ENCODE measurements at places on chromosomes 12 and 14.
A peak's percentile ranks its signal among the peaks of the same experiment; 100 is the strongest.

GRCh38 chr14:61756135-61756534 lies 6.1 kb upstream of the SNAPC1 start:
- no peak for DNase-seq

DNA sequence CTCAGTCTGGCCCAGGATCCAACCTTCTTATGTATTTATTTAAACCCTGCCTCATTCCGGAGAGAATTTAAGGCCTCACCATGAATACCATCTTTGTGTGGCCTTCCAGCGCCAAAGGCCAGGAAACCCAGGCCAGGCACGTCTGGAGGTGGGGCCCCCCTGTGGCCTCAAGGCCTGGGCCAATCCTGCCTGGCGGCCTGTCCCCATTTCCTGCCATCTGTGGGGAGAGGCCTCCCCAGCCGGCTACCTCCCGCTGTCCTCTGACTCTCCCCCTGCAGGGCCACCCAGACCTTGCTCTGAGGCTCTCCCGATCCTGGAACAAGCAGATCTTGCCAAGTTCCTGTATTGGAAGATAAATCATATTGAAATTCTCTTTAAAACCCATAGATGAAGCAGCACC lies 37.4 kb upstream of the MEG3 start:
- peak; percentile 2 for DNase-seq

GRCh38 chr14:29235991-29236390 lies 469.4 kb downstream of the FOXG1 start:
- DNase-seq: no peak

DNA sequence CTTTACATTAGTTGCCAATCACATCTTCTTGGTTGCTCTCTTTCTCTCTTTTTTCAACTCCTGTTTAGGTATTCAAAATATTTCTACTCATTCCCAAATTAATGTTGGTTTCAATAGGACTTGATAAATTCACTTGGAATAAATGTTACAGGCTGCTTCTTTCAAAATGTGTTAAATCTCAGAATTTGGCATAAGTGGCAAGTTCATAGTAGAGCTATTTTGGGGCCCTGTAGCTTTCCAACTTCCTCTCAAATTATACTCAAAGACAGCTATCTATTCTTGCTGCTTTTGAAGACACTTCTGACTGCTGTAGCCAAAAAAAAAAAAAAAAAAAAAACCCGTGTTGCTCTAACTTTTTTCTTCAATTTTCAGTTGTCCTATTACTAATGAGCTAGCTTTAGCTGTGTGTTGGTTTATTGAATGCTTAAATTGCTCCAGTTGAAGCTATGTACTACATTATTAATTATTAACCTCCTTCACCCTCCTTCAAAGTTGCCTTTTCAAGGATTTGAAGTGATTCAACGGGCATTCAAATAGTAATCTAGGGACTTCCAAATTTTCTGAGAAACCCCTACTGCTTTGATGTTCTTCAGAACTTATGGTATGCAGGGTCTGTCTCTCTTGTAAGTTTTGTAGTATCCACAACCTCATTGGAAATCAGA lies 554.6 kb upstream of the FLRT2 start:
- DNase-seq: no peak

DNA sequence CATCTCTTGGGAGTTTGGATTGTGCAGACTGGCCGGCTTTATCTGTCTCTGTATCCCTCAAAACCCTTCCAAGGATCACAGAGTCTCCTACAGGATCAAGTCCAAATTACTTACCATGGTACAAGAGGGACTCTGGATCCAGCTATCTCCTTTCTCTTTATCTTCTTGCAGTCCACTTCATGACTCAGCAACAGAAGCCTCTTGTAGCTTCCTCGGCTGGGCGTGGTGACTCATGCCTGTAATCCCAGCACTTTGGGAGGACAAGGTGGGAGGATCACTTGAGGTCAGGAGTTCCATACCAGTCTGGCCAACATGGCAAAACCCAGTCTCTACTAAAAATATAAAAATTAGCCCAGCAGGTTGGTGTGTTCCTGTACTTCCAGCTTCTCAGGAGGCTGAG lies 189.7 kb downstream of the BCAT1 start:
- DNase-seq: no peak

DNA sequence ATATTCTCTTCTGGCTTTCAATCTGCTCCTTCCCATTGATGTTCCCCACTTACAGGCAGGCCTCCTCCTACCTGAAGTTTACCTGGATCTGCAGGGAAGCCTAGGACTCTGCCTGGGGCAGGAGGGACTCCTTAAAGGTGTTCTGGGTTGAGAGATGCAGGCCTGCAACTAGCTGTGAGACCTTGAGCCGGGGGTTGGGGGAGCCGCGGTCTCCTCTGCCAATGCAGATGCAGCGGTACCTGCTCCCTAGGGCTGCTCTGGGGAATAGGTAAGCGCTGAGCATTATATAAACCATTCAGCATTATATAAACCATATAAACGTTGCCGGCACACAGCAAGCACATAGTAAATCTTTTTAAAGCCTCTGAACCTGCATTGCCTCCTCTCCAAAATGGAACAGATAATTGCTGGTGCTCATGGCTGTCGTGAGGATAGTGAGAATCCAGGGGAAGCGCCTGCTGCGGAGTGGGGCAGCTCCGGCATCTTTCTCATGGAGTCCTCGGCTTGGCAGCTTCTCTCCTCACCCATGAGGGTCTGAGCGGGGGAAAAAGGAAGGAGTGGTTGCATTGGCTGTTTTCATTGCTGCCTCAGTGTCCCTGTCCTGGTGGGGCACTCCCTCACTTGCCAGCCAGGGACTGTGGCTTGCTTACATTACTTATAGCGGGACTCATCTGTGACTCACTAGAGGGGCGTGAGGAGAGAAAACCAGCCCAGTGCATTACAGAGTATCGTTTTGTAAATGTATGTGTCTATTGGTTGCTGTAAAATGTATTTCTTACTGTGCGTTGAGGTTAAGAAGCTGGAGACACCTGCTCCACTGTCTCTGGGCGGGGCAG lies 12.5 kb upstream of the KRT80 start:
- DNase-seq: no peak

DNA sequence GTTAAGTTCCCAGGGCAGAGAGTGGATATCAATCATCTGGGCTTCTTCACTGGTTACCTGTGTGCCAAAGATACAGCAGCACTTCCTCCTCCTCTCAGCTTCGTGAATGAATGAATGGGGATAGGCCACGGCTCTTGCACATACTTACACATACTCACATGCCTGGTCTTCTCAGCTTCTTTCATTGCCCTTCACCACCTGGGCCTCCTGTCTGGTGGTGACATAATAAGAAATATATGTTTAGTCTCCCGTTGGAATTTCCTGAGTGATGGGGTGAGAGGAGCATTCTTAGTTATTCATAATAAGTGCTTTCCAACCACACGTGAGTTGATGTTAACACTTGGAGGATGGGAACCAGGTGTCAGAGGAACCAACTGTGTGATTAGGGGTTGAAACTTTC lies 268.1 kb upstream of the RMST start:
- DNase-seq: no peak

- no peak for DNase-seq
These were observed 14.3 kb upstream of the RIC8B start for GRCh38 chr12:106760184-106760531.

- no peak for DNase-seq
These were observed 1051.9 kb upstream of the FLRT2 start for GRCh38 chr14:84477996-84478395.

- no peak for DNase-seq
These were observed 1.3 kb downstream of the CLEC1A start for GRCh38 chr12:10097521-10097920.

DNA sequence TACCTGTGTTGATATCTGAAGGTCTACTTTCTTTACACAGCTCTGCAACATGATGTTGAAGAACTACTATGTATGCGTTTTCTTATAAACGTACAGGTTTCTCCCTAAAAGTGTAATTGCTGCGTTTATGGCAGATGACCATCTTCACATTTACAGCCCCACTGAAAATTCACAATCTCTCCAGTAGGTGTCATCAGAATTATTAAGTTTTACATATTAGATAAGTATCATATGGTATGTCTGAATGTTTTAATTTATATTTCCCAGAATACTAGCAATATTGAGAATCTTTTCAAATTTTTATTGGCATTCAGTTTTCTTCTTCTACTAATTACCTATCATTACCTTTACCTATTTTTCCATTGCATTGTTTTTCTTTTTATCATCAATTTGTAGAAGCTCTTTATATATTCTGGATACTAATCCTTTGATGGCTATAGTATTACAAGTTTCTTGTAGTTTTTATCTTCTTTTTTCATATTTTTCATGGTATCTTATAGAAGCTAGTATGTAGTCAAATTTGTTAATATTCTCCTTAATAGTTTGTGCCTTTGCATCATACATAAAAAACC lies 123.5 kb downstream of the CAPZA3 start:
- DNase-seq: no peak

DNA sequence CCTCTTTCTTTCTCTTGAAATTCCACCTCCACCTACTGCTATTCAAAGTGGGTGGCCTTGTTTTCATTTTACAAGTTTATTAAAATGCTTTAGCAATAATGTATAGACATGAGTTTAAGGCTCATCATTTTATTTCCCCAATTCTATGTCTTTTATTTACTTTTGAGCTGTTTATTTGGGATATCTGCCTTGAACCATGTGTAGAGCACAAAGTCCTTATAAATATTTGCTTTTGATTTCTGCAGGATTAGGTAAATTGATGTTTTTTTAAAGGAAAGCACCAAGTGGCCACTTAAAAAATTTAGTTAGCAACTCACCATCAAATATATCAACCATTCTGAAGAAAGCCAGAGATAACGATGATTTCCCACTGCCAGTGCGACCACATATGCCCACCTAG lies 39.8 kb upstream of the KCNJ8 start:
- DNase-seq: no peak

- no peak for DNase-seq
These were observed 14.4 kb downstream of the SPRYD3 start for GRCh38 chr12:53064613-53065436.

DNA sequence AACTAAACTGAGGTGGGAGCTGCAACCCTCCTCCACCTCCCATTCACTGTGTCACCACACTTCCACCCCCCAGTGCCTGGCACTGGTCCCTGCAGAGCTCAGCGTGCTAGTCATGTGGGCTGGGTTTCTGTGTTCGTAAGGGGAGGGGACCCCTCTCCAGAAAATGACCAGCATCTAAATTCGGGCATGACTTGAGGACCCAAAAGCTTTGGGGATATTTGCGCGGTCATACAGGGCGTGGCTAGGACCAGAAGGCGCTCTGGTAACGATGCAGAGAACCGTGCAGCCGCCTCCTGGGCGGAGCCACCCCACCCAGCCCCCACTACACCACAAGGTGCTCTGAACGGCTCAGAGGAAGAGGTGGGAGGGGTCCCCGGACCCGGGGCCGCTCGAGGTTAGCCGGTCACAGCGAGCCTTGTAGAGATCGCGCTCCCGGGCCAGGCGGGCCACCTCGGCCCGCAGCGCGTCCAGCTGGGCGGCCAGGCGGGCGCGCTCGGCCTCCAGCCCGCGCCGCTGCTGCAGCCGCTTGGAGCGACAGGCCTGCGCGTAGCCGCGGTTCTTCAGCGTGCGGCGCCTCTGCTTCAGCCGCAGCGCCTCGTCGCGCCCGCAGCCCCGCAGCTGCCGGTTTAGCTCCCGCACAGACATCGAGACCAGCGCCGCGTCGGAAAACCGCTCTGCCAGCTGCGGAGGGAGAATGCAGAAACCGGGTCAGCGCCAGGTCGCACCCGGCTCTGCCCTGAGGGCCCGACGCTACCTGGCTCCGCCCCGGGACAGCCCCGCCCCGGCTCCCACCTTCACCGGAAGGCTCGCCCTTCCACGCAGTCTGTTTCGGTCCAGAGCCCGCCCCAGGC lies 9.8 kb downstream of the CPNE6 start:
- peak; percentile 81 for DNase-seq

- DNase-seq: no peak
These were observed 564.8 kb downstream of the MED13L start for GRCh38 chr12:115712676-115713075.

DNA sequence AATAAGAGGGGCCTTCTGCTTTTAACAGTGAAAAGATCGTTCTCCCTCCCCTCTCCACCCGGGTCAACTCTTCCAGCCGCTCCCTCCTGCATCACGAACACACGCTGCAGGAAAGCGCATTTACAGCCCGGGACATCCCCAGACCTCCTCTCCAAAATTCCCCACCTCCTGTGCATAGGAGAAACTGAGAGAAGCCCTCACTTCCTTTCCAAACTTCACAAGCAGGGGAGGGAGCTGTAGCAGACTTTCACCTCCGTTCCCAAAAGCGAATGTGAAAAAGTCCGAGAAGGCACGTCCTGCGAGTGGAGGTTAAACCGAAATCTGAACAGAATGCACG lies 513 bp downstream of the BCAT1 start:
- no peak for DNase-seq

GRCh38 chr14:30999038-30999773 lies 26.2 kb upstream of the AP4S1 start:
- DNase-seq: no peak

GRCh38 chr12:94721173-94721572 lies 70.8 kb upstream of the TMCC3 start:
- no peak for DNase-seq

- DNase-seq: no peak
These were observed 74.6 kb downstream of the DACT1 start for GRCh38 chr14:58712357-58712756.

All from retina (tissue), 1 donor.